Left kidney (tissue), 8 donors: ENCODE measurements at places on chromosomes 13 and 19.

GRCh38 chr19:11881151-11881800 is 6.3 kb upstream of the ZNF69 start:
- DNase-seq = peak; percentile 77

- no peak for DNase-seq
These were observed at the start of gene SLC7A9 for GRCh38 chr19:32869369-32869965. SLC7A9 (minus strand) TSS chr19:32869767; CDS start chr19:32868534, 1,233 bp downstream.

- DNase-seq = no peak
These were observed 335 bp upstream of the SOX1 start for GRCh38 chr13:112066624-112067004.

DNA sequence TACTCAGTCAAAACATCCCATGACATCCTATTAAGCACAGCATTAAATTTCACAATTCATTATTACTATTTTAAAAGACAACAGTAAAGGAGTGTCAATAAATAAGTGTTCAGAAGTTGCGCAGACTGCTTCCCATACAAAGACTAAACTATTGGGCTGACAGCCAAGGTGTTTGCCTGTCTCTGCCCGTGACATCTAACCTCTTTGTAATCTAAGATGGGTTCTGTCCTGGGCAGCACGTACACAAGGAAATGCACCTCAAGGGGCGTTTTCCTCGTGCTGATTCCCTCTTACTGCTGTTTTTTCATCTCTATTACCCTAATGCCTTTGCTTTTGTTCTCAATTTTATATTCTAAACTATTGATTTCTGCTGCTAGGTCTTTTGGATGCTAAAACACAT is 216.3 kb downstream of the NHLRC3 start:
- no peak for DNase-seq

GRCh38 chr13:32175307-32175706 is 139.9 kb downstream of the ZAR1L start:
- peak; percentile 31 for DNase-seq

GRCh38 chr13:103164251-103164650 is 98.0 kb upstream of the SLC10A2 start:
- DNase-seq = no peak

DNA sequence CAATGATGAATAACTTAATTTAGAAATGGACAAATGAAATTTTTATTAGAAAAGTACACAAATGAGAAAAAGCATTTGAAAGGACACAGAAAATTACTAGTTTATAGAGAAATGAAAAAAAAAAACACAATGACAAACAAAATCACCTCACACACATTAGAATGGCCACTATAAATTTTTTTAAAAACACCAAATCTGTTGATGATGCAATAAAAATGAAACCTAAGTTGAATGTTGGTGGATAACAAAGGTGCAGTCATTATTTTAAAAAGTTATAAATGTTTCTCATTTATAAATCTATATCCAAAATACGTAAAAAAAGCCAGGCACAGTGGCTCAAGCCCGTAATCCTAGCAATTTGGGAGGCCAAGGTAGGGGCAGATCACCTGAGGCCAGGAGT is 20.8 kb downstream of the ZNF626 start:
- DNase-seq = no peak

DNA sequence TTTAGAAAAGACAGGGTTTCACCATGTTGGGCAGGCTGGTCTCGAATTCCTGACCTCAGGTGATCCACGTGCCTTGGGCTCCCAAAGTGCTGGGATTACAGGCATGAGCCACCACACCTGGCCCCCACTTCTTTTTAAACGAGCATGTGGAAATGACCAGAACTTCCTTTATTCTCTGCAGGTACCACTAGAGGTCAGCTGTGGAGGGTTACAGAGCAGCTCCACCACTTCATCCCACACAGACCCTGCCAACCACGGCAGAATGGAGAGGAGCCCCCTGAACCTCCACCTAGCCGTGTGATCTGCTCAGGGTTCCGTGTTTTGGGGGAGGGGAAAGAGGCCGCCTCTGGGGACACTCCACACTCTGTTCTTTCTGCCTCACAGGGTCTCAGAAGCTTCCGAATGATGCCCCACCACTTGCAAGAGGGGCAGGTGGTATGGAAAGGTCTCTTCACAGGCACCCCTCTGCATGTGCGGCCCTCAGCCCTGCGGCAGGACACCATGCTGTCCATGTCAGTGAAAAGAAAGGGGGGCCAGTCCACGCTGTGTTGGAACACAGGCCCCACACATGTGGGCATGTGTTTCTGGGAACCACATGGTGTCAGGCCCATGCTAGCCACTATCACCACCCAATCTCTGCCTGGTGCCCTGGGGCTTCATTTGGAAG is 465.0 kb downstream of the TSHZ3 start:
- DNase-seq = no peak

GRCh38 chr13:46796515-46797474 is at the start of gene ESD:
ESD (minus strand) TSS chr13:46797161; CDS start chr13:46791413, 5,748 bp downstream.
- DNase-seq = peak; percentile 95

DNA sequence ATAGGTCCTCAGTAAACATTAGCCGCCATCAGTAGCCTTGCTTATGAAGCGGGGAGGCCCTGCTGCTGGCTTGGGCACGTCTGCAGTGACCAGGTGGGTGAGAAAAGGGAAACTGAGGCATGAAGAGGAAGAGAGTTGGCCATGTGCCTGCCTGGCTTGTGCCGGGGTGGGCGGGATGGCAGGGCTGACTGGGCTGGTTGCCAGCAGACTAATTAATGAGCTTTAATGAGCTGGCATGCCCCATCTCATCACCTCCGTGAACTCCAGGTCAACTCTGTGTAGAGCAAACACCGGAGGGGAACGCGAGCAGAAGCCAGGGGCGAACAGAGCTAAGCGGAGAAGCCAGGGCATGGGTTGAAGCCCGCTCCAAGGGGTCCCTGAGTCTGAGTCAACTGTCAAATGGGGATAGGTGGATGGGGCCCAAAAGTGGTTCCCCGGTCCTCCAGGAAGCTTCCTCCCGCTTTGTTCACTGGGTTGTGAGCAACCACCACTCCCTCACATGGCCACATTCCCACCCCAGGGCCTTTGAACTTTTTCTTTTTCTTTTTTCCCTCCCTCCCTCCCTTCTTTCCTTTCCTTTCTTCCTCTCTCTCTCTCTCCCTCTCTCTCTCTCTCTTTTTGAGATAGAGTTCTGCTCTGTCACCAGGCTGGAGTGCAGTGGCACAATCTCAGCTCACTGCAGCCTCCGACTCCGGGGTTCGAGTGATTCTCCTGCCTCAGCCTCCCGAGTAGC is 8.7 kb downstream of the NR2F6 start:
- DNase-seq = no peak

DNA sequence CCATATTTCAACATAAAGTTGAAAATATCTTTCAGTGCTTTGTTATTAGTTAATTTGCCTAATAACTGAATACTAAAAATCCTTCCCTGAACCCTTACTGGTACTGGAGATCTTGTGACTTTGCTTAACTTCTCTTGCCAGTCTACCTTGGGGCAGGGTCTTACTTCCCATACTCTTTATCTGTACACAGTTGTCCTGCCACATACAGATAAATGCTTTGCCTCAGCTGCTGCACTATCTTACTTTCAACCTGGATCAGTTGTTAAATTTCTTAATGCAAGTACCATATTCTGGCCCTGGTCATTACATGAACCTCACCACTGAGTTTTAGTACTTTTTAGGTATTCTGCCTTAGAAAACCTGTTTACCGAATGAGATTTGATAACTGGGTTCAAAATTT is 107.6 kb downstream of the PIBF1 start:
- no peak for DNase-seq

DNA sequence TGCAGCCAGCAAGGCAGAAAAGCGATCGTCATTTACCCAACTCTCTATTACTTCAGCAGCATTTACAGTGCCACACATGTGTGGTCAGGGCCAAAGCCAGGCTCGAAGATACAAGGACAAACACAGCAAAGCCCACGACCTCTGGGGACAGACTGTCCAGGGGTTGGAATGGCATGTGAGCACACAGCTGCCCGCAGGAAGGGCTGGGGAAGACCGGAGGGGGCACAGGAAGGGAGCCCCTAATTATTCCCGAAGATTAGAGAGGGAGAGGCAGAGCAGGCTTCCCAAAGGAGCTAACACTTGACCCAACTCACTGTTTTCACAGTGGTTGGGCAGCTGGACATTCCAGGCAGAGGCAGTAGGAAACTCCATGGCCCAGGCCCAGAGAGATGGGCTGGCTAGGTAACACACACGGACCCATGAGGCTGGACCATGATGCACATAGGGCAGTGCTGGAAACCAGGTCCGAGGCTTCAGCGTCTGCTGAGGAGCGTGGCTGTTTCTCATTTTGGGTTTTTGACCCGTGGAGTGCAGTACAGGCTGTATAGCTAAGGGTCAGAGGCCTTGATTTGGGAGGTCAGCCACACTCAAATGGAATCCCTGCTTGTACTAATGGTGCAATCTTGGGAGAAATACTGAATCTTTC is 179.8 kb downstream of the FOXO1 start:
- no peak for DNase-seq

GRCh38 chr19:35310811-35311465 is 18.0 kb upstream of the CD22 start:
- no peak for DNase-seq

GRCh38 chr19:38267761-38268483 is 3.5 kb downstream of the SPINT2 start:
- DNase-seq = no peak

DNA sequence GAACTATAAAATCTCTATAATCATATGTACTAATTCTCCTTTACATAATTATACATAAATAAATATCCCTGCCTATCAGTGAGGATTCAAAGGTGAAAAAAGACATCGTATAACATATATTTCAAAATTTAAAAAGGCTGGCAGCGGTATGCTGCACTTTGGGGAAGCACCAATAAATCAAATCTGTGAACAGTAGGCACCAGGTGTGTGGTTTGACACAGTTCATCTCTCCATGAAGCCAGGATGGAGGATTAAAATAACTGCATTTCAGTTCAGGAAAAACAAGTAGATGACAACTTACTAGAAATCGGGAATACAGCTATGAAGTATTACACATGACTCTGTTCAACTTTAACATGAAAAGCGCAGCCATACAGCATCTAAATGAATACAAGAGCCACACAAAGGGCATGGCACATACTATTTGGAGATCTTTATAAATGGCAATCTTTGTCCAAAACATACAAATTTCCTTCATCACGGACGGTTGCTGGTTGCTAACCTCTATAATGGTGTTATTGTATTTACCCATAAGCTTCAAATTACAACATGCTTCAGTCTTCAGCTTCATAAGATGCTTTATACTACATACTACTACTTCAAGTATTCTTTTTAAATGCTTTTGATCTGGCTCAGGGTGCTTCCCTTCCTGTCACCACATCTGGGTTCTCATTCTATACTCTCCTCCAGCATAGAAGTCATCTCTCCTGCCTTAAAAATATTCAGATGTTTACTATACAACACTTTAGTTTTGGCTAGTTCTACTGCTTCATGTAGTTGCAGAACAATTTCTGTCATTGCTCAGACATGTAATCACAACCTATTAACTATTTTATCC is 128.7 kb downstream of the KLF12 start:
- no peak for DNase-seq

- no peak for DNase-seq
These were observed 501.3 kb upstream of the ARGLU1 start for GRCh38 chr13:107069108-107069776.

DNA sequence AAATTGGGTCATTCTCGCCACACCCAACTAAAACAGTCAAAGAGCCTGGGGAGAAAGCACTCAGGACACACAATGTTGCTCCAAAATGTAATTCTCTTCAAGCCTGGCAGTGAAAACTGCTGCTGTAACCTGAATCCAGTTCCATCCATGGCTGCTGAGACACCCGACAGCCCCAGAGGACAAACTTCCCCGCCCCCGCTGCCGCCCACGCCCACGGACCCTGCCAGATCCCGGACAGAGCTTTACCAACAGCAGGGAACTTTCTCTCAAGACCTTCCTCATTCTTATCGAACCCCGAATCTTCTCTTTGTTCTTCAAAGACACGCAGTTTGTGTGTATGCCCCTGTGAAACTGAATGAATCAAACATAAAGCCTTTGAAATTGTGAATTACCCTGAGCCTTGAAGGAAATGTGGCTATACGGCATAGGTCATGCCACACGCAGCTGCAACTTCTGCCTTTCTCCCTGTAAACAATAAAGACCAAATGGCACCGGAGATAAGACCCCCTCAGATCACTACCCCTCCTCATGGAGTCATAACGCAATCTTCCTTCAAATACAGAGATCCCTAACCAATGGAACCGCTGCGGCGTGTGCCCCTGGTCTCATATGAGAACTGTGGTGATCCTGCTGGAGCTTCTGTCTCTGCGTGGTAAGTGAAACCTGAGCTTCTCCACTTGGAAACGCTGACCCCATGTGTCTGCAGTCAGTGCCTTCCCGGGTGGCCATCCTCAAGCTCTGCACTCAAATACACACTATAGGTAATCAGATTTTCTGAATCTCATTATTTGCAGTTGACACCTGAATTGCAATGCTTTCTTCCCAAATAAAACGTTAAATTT is 4.8 kb upstream of the LAMP1 start:
- DNase-seq = peak; percentile 48

- no peak for DNase-seq
These were observed 15.0 kb downstream of the GPATCH1 start for GRCh38 chr19:33096005-33096404.

DNA sequence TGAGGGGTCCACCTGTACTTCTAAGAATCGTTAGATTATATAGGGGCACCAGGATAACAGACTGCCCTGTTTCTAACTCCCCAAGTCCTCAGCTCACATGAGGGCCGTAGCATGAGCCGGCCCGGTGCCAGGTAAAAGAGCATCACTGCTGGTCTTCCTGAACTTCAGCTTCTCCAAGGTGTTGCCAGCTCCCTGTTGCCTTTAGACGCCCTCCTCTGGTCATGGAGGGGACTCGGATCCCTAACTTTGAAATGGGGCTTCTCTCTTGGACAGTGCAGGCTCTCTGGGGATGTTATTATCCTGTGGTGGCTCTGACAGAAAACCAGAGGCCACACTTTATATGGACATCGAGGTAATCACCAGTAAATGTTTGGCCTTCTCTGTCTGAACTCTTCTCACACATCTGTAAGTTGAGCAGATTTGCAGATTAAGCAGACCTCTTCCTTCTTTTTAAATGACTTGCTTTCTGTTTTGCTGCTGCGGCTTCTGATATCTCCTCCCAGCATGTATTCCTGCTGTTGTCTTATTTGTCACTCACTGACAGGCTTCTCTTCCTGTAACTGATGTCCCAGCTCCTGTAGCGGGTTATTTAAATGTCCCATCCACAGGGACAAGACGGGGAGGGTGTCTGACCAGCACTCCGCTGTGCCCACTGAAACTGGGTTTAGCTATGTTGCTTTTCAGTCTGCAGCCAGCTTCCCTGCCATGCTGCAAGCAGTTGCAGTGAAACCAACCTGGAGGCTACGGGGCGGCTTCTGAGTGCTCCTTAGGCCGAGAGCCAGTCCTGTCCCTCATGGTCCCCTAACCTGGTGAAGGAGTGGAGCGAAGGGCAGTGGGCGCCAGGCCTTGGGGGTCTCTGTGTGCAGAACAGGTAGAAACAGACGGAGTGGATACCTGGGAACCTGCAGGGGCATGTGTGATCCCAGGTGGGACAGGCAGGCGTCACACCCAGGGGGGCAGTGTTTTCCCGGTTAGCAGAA is 39.2 kb downstream of the TSSK6 start:
- DNase-seq = no peak

- DNase-seq = no peak
These were observed 20.1 kb downstream of the DEDD2 start for GRCh38 chr19:42197375-42197817.
